ENCODE measurements at places on chromosomes 5 and 9.

- DNase-seq: no peak
Measured at GRCh38 chr9:96462541-96462940, 12.6 kb downstream of the HABP4 start.

DNA sequence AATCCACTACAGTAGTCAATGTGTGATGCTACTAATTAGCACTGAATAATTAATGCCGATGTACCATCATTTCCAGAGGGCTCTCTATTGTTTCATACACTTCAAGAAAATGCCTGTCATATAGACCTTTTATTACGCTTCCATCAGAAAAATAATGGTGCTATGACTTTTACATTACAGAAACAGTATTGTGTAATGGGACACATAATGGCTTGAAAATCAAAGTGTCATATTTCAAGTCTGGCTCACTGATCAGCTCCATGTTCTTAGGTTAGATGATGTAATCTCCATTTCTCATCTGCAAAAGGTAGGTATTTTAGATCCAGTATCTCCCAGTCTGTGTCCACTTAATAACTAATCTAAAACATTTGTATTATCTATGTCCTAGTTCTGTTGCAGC, 990.6 kb upstream of the TYRP1 start:
- no peak for DNase-seq

GRCh38 chr5:125480911-125481310, 734.5 kb upstream of the ZNF608 start:
- no peak for DNase-seq

DNA sequence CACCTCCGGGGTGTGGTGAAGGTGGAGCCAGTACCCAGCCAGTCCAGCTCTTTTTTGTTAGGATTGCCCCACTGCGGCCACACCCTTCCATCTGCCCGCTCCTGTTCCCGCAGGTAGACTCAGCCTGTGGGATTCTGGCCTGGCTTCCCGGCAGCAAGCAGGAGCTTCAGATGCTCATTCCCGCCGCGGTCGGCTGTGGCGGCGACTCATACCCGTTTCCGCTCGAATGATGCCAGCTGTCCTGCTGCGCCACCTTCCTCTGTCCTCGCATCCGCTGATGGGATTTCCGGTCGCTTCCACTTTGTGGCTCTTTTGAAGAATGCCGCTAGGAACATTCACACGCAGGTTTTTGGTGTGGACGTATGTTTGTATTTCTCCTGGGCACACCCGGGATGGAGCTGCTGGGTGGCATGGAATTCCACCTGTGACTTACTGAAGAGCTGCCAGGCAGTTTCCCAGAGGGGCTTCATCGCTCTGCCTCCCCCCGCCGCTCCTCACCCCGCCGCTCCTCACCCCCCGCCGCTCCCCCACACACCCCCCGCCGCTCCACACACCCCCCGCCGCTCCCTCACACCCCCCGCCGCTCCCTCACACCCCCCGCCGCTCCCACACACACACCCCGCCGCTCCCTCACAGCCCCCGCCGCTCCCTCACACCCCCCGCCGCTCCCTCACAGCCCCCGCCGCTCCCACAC, 60.3 kb downstream of the TENT4A start:
- no peak for DNase-seq

- no peak for DNase-seq
Measured at GRCh38 chr5:135337064-135337463, 62.0 kb downstream of the MACROH2A1 start.

- no peak for DNase-seq
Measured at GRCh38 chr9:31013371-31013770, 1371.1 kb upstream of the ACO1 start.
